ENCODE measurements at places on chromosomes 7 and 10. TPM values are rescaled to one million over a fixed set of nuclear protein-coding genes. Genes with fewer than 3 reads are reported as not detected.

DNA sequence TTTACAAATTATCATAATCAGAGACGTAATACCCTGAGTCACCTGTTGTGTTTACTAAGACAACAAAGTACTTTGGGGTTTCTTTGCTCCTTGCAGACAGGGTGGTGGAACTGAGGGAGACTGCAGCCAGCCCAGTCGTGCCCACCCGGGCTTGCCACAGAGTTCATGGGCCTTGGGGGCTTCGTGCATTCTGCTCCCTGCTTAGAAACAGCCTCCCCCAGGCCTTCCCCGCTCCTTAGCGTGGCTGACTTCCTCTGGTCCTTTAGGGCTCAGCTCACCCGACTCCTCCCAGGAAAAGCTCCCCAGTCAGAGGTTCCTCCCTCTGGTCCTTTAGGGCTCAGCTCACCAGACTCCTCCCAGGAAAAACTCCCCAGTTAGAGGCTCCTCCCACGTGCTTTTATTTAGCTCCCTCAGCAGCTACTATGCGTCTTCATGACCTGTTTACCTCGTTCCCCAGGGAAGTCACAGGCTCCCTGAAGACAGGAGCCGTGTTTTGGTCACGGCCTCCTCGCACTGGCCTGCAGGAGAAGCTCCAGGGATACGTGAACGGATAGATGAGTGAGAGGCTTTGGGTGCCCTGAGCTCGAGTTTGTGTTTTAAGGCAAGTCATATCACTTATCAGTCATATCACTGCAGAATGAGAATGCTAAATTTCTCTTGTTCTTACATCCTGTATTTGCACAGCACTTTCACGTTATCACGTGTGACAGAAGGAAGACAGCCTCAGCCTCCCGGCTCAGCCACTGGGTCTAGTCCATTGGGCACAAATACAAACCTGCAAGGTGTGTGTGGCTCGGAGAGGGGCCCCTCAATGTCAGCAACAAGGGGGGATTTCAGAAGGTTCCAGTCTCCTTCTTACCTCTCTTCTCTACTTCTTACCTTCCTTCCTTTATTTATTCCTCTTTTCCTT is 52.7 kb upstream of the VIPR2 start:
- peaks cover 19% of the 10 kb centered on the region for H3K4me1 ChIP-seq
- no peak overlapping the region for H3K4me3 ChIP-seq
- H3K27ac ChIP-seq: no peak overlapping the region
- no peaks in the 10 kb centered on the region for H3K36me3 ChIP-seq

The ITGA8 gene
- 2.0 TPM for total RNA-seq

- H3K4me1 ChIP-seq: peaks cover 20% of the 10 kb centered on the region
- no peak overlapping the region for H3K27ac ChIP-seq
- H3K4me3 ChIP-seq: no peak overlapping the region
- H3K27me3 ChIP-seq: no peaks in the 10 kb centered on the region
Measured at GRCh38 chr10:92146107-92146506, 144.8 kb downstream of the CPEB3 start.

GRCh38 chr7:86904949-86905834 is 154.3 kb downstream of the ELAPOR2 start:
- H3K4me3 ChIP-seq: no peak overlapping the region
- H3K36me3 ChIP-seq: no peaks in the 10 kb centered on the region
- H3K27me3 ChIP-seq: no peaks in the 10 kb centered on the region
- DNase-seq: no peak
- H3K27ac ChIP-seq: no peak overlapping the region

- H3K36me3 ChIP-seq: no peaks in the 10 kb centered on the region
- no peaks in the 10 kb centered on the region for H3K27me3 ChIP-seq
- DNase-seq: no peak
- H3K27ac ChIP-seq: no peak overlapping the region
- H3K4me3 ChIP-seq: no peak overlapping the region
Measured at GRCh38 chr10:74460812-74461211, 309.8 kb downstream of the ADK start.
